ENCODE measurements at places on chromosomes 2 and 18.

DNA sequence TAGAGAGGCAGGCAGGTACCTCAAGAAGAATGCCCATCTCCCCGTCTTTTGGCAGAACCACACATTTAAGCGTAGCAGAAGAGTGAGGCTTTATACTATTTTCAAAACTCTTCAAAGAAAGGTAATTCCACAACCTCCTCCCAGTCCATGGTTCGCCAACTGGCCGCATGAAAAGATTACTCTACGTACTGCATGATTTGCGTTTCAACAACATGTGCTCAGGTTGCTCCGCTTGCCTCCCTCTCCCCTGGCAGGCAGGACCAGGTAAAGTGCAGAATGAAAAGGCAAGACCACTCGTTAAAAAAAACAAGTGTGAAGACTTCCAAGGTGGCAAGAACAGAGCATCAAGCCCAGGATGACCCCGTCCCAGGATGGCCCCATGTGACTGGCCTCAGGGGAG lies 143.7 kb downstream of the SP3 start:
- no peak for DNase-seq

GRCh38 chr18:62348474-62348873 lies 23.4 kb downstream of the TNFRSF11A start:
- no peak for DNase-seq

- no peak for DNase-seq
Measured at GRCh38 chr2:66134138-66134701, 300.7 kb upstream of the MEIS1 start.

DNA sequence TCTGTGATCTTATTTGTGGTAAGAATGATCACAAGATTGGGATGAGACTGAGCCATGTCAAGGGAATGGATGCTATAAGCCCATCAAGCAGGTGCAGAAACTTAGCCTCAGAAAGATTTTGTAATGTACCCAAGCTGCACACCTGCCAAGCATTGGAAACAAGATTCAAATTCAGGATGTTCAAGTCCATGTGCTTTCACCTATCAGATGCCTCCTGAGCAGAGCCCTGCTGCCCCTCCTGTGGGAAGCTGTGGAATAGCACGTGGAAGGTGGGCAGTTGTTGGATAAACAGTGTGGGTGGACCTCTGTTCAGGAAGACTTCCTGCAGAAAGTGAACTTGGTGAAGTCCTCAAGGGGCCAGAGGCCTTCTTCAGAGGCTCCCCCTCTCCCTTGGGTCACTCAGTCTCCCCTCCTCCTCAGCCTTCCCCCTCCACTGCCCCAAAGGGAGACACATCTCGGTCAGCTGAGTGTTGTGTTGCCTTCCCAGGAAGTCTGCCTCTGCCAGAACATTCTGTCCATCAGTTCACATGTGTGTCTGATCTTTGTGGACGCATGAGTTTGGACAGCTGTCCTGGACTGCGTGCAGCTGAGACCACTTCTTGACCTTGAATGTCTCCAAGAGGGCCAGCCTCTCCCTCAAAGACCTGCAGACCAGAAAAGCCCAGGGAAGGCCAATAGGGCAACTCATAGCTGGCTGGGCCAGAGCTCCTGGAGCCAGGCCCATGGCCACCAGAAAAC lies 186.1 kb downstream of the INHBB start:
- DNase-seq, result no peak

DNA sequence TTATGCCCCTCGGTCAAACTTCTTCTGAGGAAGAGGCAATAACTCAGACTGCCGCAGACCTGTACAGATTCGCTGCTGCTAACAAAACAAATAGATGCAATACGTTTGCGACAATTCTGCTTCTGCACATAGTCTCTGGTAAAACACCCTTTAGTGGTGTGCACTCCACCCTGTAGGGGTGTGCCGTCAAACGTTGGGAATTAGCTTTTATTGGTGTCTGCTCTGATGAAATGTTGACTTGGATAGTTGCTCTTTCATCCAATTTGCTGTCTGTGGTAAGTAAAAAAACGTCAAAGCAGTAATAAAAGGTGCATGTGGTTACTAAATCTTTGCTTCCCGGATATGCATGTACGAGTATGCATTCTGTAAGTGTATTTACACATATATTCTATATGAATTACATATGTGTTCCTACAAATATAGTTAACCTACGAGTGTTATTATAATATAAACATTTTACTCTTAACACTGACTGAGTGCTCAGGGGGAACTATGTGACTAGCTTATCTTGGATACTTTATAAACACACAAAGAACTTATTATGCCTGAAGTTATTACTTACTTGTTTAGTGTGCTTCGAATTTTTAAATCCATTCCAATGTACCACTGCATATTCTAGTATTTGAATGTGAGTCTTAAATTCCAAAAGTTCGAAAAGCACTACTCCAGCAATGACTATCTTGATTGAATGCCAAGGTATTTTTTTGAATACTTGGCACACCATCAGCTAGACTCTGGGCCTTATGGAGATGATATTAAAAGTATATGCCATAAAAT lies 610.2 kb downstream of the ZEB2 start:
- DNase-seq, result no peak

- DNase-seq, result no peak
Measured at GRCh38 chr2:174486563-174487107, at the start of gene GPR155. TSS of gene GPR155 (minus strand) at chr2:174487029. CDS start at chr2:174481956, 5,073 bp downstream.

DNA sequence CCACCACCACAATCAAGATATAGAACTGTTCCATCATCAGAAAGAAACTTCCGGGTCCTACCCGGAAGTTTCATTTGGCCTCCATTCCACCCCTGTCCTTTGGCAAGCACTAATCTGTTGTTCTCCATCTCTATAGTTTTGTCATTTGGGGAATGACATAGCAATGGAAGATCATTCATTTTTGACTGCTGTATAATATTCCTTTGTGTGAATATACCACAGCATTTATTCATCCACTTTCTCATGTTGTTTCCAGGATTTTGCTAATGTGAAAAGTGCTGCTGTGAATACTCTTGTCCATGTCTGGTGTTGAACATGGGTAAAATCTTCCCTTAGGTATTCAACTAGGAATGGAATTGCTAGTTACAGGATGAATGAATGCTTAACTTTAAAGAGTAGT lies 53.1 kb downstream of the ACOXL start:
- DNase-seq, result no peak

DNA sequence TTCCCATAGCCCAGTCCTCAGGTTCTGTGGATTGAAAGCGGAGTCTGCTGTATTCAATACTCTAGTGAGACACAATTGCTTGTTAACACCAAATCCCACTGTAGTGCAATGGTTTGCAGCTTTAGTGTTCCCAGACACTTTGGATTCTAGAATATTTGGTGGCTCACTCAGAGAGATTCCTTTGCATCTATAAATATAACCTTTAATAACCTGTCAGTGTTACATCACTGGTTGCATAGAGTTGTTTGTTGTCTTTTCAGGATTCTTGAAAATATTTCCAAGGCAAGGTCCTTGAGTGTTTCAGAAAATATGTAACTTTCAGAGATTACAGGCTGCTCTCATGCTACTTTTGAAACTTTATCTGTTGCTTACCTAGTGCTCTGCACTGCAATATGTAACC lies 157.5 kb downstream of the ZEB2 start:
- no peak for DNase-seq

GRCh38 chr2:212921061-212921460 lies 230.4 kb downstream of the IKZF2 start:
- DNase-seq, result no peak

GRCh38 chr18:9437021-9437437 lies 38.3 kb upstream of the RALBP1 start:
- DNase-seq, result no peak

- DNase-seq, result no peak
Measured at GRCh38 chr2:174654419-174654941, 56.9 kb upstream of the WIPF1 start.

- DNase-seq, result no peak
Measured at GRCh38 chr2:6072768-6073167, 380.6 kb downstream of the SOX11 start.

DNA sequence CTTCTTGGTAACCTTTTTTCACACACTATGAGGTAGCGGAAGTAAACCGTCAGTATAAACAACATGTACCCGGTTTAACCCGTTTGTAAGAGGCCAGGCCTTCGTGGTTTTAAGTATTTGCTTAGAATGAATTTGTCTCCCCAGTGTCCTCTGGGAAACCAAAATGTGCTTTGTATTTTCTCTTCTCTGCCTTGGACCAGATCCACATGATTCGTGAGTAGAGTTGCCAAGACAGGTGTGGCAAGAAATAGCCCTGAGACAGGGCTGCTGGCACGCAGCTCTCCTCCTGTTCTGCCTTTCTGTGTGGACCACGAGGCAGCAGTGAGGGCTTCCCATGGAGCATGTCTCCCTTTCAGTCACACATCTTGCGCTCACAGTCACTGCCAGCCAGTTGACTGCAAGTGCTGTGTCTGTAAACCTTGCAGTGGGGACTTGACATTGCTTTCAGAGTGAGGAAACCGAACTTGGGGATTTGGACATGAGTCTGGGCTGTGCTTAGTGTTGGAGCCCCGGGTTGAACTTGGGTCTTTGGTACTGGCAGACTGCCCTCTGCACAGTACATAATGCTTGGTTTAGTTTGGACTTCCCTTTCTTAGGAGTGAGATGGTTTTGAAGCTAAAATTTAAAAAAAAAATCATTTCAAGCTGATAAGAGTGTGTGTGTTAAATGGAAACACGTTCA lies 19.1 kb downstream of the BCL2L11 start:
- no peak for DNase-seq

GRCh38 chr18:39942702-39943101 lies 2012.3 kb upstream of the PIK3C3 start:
- no peak for DNase-seq

GRCh38 chr18:61435064-61435652 lies 101.9 kb downstream of the CDH20 start:
- no peak for DNase-seq

DNA sequence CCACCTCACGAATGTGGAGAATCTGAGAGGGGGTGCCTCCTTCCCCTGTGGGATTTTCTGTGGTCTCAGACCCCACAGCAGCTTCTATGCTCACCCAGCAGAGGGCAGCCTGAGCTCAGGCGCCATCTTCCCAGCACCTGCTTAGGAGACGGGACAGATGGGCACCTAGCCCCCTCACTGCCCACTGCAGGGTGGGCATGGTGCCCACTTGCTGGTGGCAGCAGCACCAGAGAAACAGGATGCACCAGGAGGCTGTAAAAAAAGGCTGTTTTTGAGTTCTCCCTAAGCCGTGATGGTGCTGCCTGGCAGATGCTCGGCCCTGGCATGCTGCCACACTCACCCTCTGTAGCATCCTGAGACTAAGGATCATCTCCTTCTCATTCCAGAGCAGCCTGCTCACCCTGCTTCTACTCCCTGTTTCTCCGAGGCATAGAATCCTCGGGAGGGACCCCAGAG lies 19.1 kb upstream of the SLC20A1 start:
- DNase-seq, result peak; percentile 32

- DNase-seq, result no peak
Measured at GRCh38 chr18:54957296-54957832, 1.9 kb downstream of the CCDC68 start.

GRCh38 chr18:27473318-27473717 lies 288.2 kb upstream of the CHST9 start:
- no peak for DNase-seq

- DNase-seq, result no peak
Measured at GRCh38 chr18:61666876-61667590, 225.8 kb downstream of the RNF152 start.

GRCh38 chr2:205367331-205367935 lies 314.9 kb upstream of the NRP2 start:
- DNase-seq, result no peak

GRCh38 chr2:112633708-112634107 lies 12.0 kb upstream of the SLC20A1 start:
- DNase-seq, result no peak

DNA sequence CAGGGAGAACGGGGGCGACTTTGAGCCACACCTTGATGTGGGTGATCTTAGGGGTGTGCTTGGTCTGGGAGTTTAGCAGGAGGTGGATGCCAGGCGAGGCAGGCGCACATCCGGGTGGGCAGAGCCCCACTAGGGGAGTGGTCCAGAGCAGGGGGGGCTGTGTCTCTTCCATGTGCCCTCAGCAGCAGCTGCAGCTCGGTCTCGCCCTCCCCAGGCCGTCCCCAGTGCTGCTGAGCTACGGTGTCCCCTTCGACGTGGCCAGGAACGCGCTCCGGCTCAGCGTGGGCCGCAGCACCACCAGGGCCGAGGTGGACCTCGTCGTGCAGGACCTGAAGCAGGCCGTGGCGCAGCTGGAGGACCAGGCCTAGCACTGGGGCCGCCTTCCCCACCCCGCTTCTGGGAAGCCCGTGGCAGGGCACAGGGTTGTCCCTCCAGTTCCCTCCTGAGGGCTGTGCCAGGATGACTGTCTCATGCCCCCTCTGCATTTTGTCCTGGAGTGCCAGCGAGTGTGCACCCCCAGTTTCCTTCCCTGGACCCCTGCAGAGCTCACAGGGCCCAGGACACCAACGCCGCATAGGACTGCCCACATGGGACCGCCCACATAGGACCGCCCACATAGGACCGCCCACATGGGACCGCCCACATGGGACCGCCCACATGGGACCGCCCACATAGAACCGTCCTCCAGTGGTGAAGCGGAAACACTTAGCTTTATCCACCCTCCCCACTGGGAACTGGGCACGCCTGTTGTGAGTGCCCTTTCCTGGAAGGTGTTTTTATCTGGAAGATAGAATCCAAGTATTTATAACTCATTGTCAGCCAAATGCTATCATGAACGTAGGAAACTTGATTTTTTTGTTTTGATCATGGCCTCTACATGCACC lies 1.9 kb upstream of the ESPNL start:
- no peak for DNase-seq

DNA sequence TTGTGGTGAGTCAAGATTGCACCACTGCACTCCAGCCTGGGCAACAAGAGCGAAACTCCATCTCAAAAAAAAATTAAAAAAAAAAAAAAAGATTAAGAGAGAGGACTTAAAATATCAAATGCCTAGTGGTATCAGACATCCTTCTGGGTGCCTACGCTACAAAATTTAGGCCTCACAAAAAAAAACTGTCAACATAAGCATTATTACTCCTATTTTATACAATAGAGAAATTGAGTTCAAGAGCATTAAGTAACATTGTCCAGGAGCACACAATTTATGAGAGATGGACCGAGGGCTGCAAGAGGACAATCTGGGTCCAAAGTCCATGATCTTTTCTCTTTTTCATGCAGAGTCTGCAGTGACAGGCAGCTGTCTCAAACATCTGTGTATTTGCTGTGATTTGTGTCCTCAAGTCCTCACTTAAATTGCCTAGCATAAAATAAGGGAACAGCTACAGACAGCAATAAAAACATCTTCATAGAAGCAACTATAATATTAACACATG lies 62.4 kb downstream of the OSR1 start:
- DNase-seq, result no peak

- DNase-seq, result no peak
Measured at GRCh38 chr18:54479365-54479764, 111.7 kb upstream of the DYNAP start.

DNA sequence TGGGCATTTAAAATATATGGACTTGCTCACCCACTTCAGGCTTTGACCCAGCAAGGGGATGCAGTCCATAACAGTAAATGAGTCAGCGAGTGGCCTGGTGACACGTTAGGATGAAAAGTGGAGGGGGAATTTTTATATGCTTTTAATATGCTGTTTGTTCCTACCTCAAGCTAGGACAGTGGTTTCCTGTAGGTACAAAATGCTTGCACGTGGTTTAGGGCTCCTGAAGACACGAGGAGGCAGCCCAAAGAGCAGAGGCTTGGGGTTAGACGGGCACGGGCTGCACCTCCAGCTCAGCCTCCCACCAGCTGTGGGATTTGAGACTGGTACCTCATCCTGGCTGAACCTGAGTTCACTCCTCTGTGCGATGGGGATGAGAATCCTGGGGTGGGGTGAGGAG lies 306.2 kb upstream of the CXCR4 start:
- DNase-seq, result no peak

GRCh38 chr2:10457846-10458598 lies 9.9 kb upstream of the ODC1 start:
- no peak for DNase-seq

- no peak for DNase-seq
Measured at GRCh38 chr2:11797846-11798245, 51.4 kb downstream of the LPIN1 start.

All from stimulated activated CD8-positive, alpha-beta memory T cell treated with anti-CD3 and anti-CD28 coated beads, Interleukin-7, amount 100 ng/mL, for 48 hours (primary cell).